ENCODE measurements at places on chromosomes 6 and 20. TPM values are rescaled to one million over a fixed set of nuclear protein-coding genes. Genes with fewer than 3 reads are reported as not detected.

Gene ENPP5
- total RNA-seq, result 1.2 TPM

Gene LATS1
- total RNA-seq, result 31.5 TPM

Gene TPD52L1
- not detected for total RNA-seq

Gene SAMD10
- 3.1 TPM for total RNA-seq

Gene OXT
- total RNA-seq, result not detected

Gene ZNF318
- 26.3 TPM for total RNA-seq

Gene PPIL4
- total RNA-seq, result 26.8 TPM

Gene ZNF334
- 32.9 TPM for total RNA-seq

Gene CPNE5
- 2.9 TPM for total RNA-seq

Gene SLPI
- total RNA-seq, result not detected

GRCh38 chr20:46406986-46407670, 713 bp upstream of the ELMO2 start:
- H3K27me3 ChIP-seq, result peaks cover 5% of the 10 kb centered on the region
- no peak overlapping the region for H3K27ac ChIP-seq
- H3K4me3 ChIP-seq, result peak overlapping the region; percentile 74
- DNase-seq, result no peak
- peaks cover 4% of the 10 kb centered on the region for H3K36me3 ChIP-seq

- H3K4me1 ChIP-seq, result peaks cover 50% of the 10 kb centered on the region
- no peak overlapping the region for H3K4me3 ChIP-seq
- no peak for DNase-seq
- no peak overlapping the region for H3K27ac ChIP-seq
Measured at GRCh38 chr20:19777315-19777714, 19.3 kb downstream of the RIN2 start.

DNA sequence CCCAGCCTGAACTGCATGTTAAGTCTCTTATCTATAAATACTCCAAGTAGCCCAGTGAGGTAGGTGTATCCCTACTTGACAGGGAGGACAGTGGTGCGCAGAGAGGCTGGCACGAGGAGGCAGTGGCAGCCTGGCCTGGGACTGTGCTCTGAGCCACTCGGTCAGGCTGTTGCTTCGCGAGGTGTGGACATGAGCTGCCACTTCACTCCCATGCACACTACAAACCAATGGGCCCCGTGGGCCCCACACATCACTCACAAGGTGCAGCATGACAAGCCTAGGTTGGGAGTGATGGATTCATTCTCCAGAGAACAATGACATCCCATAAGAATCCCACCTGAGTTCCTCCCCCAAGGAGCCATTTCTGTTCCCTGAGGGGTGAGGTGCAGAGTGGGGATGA, 54.9 kb downstream of the TMEM242 start:
- H3K4me1 ChIP-seq, result peaks cover 5% of the 10 kb centered on the region
- H3K4me3 ChIP-seq, result no peak overlapping the region
- H3K27me3 ChIP-seq, result peaks cover 6% of the 10 kb centered on the region
- H3K27ac ChIP-seq, result no peak overlapping the region
- DNase-seq, result no peak

GRCh38 chr6:45538641-45539547, 161.2 kb upstream of the SUPT3H start:
- H3K4me3 ChIP-seq, result no peak overlapping the region
- H3K27ac ChIP-seq, result no peak overlapping the region
- H3K27me3 ChIP-seq, result peaks cover 5% of the 10 kb centered on the region
- no peak for DNase-seq

DNA sequence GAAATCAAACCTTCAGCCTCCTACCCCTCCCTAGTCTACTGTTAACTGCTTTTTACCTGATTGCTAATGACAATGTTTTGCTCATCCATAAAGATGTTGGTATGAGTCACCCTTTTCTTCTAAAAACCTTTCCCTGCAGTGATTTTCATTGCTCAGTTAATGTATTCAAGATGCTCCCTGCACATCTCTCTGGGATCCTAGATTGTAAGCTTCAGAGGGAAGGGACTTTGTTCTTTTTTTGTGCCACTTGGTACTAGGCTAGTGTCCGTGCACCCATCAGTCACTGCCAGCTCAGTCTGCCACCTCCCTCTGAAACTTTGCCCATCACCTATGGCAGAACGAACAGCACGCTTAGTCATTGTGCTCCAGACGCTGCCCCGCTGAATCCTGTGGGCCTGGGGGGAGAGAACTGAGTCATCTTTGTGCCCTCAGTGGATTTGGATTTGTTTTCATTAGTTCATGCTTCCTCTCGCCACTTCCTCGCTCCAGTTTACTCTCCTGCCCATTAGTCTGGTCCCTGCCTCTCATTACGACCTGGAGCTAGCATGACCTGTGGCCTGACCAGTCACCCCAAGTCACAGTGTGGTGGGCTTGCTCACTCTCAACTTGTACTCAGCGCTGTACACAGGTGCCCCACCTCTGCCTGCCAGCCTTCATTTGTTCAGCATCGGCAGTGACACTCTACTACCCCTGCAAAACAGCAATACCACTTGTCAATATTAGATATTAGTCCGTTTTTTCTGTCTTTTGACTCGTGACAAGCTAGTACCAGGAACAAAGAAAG, 78.0 kb upstream of the TMEM181 start:
- peaks cover 3% of the 10 kb centered on the region for H3K27me3 ChIP-seq
- no peak for DNase-seq
- H3K27ac ChIP-seq, result peak overlapping the region; percentile 64
- H3K4me1 ChIP-seq, result no peaks in the 10 kb centered on the region
- peaks cover 16% of the 10 kb centered on the region for H3K36me3 ChIP-seq

DNA sequence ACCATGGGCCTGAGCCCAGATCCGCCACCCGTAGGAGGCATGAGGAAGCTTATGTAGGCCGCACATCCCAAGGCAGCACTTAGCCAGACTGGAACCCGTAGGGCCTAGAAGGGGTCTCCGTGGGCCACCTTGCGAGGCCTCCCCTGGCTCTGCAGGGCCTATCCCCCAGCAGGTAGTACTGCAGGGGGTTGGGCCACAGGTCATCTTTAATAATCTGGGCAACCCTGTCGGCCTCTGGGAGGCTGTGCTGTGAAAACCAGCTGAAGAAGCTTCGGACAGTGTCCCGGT, 18.5 kb downstream of the PLAGL2 start:
- DNase-seq, result no peak
- no peaks in the 10 kb centered on the region for H3K36me3 ChIP-seq

- H3K27me3 ChIP-seq, result no peaks in the 10 kb centered on the region
- DNase-seq, result no peak
- no peaks in the 10 kb centered on the region for H3K4me1 ChIP-seq
- no peaks in the 10 kb centered on the region for H3K36me3 ChIP-seq
- H3K4me3 ChIP-seq, result no peak overlapping the region
Measured at GRCh38 chr6:65199121-65199520, 507.9 kb downstream of the EYS start.

GRCh38 chr6:125821825-125822281, 31.1 kb downstream of the NCOA7 start:
- no peak overlapping the region for H3K4me3 ChIP-seq
- no peak overlapping the region for H3K27ac ChIP-seq
- no peaks in the 10 kb centered on the region for H3K36me3 ChIP-seq
- H3K4me1 ChIP-seq, result peaks cover 24% of the 10 kb centered on the region

- no peak for DNase-seq
- peaks cover 6% of the 10 kb centered on the region for H3K4me1 ChIP-seq
- no peak overlapping the region for H3K4me3 ChIP-seq
- no peaks in the 10 kb centered on the region for H3K36me3 ChIP-seq
Measured at GRCh38 chr20:57609086-57609841, 11.0 kb downstream of the ZBP1 start.

DNA sequence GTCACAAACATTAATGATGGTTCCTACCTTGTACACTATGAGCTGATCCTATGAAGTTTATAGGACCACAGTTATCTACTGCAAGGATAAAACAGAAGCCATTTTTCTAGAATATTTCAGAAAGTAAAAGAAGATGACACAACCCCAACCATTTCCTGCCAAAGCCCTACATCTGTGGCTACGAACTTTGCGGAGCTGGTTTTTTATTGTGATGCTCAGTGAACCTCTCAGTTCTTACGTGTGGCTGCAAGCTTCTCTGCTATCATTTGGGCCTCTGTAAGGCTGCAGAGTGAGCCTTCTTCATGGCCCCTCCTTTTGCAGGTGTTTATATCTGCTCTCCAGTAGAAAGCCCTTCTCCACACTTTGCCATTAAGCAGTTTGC, 17.8 kb upstream of the TAGAP start:
- H3K27me3 ChIP-seq, result peaks cover 8% of the 10 kb centered on the region
- peaks cover 6% of the 10 kb centered on the region for H3K36me3 ChIP-seq
- H3K4me1 ChIP-seq, result peaks cover 3% of the 10 kb centered on the region

GRCh38 chr6:76876922-76877553, 586.3 kb downstream of the HTR1B start:
- peaks cover 10% of the 10 kb centered on the region for H3K27me3 ChIP-seq
- H3K27ac ChIP-seq, result peak overlapping the region; percentile 96
- DNase-seq, result peak; percentile 69

DNA sequence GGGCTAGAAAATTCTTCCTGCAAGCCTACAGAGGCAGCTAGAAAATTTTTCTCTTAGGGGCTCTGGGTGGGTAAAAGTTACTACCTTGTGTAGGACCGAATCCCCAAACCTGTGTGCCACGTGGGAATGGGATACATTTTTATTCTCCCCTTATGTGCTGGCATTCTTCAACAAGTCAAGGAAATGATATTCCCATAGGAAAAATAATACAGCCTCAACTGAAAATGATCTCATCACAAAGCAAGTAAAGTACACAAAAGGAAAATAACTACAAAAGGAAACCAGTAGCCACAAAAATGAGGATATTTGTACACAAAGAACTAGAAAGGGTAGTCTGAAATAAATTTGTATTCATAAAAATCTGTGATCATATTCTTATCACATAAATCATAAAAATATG, 298.1 kb downstream of the LAMA2 start:
- H3K4me3 ChIP-seq, result no peak overlapping the region
- H3K36me3 ChIP-seq, result no peaks in the 10 kb centered on the region
- DNase-seq, result no peak
- peaks cover 2% of the 10 kb centered on the region for H3K4me1 ChIP-seq
- H3K27ac ChIP-seq, result no peak overlapping the region
- H3K27me3 ChIP-seq, result no peaks in the 10 kb centered on the region

- DNase-seq, result no peak
- peak overlapping the region; percentile 60 for H3K4me3 ChIP-seq
- H3K4me1 ChIP-seq, result peaks cover 69% of the 10 kb centered on the region
- peak overlapping the region; percentile 15 for H3K27ac ChIP-seq
- H3K36me3 ChIP-seq, result no peaks in the 10 kb centered on the region
Measured at GRCh38 chr6:156787569-156788492, 10.7 kb downstream of the ARID1B start.

- no peaks in the 10 kb centered on the region for H3K4me1 ChIP-seq
- no peak for DNase-seq
- no peaks in the 10 kb centered on the region for H3K36me3 ChIP-seq
- H3K27ac ChIP-seq, result no peak overlapping the region
- no peak overlapping the region for H3K4me3 ChIP-seq
Measured at GRCh38 chr6:20188630-20189075, 23.6 kb downstream of the MBOAT1 start.

GRCh38 chr6:148367411-148368024, 24.9 kb downstream of the SASH1 start:
- H3K27ac ChIP-seq, result no peak overlapping the region
- H3K4me1 ChIP-seq, result peaks cover 2% of the 10 kb centered on the region
- no peak overlapping the region for H3K4me3 ChIP-seq
- no peaks in the 10 kb centered on the region for H3K36me3 ChIP-seq
- DNase-seq, result no peak

GRCh38 chr20:48342822-48343513, 484.8 kb downstream of the PREX1 start:
- no peak overlapping the region for H3K4me3 ChIP-seq
- peaks cover 10% of the 10 kb centered on the region for H3K27me3 ChIP-seq
- DNase-seq, result no peak
- peaks cover 7% of the 10 kb centered on the region for H3K36me3 ChIP-seq

DNA sequence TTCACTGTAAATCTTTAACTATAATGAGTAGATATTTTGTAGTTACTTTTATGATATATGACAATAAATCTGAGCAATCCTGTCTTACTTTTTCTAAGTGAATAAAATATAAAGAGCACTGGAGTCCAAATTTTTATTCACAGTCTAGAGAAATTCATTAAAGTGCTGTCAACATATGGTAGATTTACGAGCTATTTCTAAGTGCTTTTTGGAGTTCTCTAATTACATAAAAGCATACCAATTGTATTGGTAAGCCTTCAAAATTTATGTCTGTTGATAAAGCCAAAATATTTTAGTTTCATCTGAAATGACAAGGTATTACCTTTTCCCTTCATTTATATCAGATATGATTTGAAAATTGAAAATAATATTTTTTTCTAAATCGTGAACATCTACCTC, 75.4 kb downstream of the MAN1A1 start:
- H3K36me3 ChIP-seq, result peaks cover 15% of the 10 kb centered on the region
- no peak overlapping the region for H3K4me3 ChIP-seq
- no peak overlapping the region for H3K27ac ChIP-seq
- DNase-seq, result no peak

- H3K36me3 ChIP-seq, result no peaks in the 10 kb centered on the region
- no peak for DNase-seq
Measured at GRCh38 chr6:35419417-35419816, 32.7 kb upstream of the FANCE start.

DNA sequence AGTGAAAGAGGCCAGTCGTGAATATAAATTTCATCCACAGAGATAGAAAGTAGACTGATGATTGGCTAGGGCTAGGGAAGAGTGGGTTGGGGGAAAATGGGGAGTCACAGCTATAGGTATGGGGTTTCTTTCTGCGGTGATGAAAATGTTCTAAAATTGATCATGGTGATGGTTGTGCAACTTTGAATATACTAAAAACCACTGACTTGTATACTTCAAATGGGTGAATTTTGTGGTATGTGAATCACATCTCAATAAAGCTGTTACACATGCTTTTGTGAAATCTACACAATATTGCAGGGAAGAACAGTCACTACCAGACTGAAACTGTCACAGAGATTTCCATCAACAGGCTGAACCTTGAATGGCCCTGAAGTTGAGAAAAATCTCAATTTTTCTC, 61.5 kb downstream of the LYRM4 start:
- no peaks in the 10 kb centered on the region for H3K36me3 ChIP-seq
- no peak for DNase-seq
- no peak overlapping the region for H3K4me3 ChIP-seq
- H3K27ac ChIP-seq, result no peak overlapping the region
- H3K27me3 ChIP-seq, result peaks cover 1% of the 10 kb centered on the region
- H3K4me1 ChIP-seq, result peaks cover 21% of the 10 kb centered on the region

DNA sequence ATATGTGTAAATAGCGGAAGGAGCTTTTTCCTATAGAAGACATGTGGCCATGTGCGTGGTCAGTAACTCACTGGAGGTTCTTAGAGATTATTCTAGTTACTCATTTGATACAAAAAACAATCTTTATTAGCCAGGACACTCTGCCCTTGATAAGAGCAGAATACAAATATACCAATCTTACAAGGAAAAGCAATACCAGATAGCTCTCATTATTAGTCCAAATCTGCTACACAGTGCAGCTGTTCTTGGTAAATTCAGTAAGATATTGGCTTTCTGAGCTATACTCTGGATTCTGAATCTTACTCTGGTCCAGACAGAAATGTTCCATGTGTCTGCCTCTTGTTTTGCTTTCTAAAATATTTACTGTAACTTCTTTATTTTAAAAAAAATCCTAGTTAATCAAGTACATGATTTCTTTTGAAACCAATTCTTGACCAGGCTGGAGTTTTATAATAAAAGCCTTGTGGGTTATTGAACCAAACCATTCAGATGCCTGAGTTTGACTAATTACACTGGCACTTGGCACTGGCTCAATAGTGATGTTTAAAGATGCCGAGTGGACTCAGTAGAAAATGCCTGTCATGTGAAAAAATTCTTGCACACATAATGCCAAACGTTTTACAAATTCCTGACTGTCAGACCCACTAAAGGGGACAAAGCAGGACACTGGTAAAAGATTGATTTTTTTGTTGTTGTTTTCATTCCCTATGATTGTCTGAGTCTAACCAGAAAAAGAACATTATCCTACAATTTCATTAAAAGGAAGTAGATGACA, 242.8 kb upstream of the TCF21 start:
- H3K4me3 ChIP-seq, result no peak overlapping the region
- no peak overlapping the region for H3K27ac ChIP-seq
- no peaks in the 10 kb centered on the region for H3K36me3 ChIP-seq
- peaks cover 6% of the 10 kb centered on the region for H3K4me1 ChIP-seq
- DNase-seq, result no peak
